ENCODE measurements at places on chromosomes 7 and 10.

DNA sequence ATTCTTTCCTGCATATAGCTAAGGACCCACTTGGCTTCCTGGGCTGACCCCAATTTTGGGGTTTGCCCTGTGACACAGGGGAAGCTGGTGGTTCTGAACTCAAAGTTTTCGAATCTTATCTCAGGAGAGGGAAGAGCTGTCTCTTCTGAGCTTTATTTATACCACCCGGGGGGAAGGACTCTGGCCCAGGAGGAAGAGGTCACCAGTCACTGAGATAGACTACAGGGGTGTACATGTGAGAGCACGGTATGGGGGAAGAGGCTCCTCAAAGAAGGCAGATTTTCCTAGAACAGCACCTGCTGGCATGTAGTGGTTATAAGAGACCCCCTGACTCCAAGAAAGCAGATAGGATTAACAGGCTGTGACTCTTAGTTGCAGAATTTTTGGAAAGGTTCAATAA, 101.8 kb upstream of the ELMO1 start:
- no peak for DNase-seq

- DNase-seq: no peak
Observed at GRCh38 chr7:25965405-25966123, 186.4 kb upstream of the NFE2L3 start.

- DNase-seq: peak; percentile 14
Observed at GRCh38 chr7:135710417-135711138, 17.4 kb downstream of the SLC13A4 start.

- DNase-seq: no peak
Observed at GRCh38 chr10:110460111-110460809, 37.4 kb upstream of the DUSP5 start.

GRCh38 chr7:30188811-30189210, 54.0 kb downstream of the MTURN start:
- DNase-seq: no peak

DNA sequence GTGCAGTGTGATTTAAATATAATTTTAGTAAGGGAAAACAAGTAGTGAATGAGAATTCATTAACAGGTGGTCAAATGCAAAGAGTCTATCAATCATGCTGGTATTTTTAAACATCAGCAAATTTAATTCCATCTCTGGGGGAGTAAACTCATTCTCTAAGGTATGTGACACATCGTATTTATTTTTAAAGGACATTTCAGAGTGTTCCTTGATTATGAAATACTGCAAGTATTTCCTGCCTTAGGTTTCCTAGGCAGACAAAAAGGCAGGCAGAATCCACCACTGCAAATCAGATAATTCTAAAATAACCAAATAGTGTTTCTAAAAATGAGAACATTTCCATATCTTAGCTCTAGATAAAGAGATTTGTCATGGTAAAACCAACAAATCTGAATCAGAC, 193.8 kb downstream of the LRRTM3 start:
- DNase-seq: no peak

DNA sequence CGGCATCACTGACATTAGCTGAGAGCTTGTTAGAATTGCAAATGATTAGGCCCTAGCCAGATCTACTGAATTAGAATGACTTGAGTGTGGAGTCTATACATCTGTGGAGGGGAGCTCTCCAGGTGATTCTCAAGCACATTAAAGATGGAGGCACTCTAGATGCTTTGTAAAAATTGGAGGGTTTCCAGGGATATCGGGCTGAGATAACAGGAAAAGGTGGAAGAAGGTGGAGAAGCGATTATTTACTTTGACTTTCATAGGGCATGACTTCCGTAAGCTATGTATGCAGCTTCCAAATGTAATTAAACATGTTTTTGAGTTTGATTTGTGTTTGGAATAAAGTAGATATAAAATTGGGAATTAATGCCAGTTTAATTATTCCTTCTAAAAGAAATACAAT, 235.0 kb upstream of the PTN start:
- DNase-seq: no peak

DNA sequence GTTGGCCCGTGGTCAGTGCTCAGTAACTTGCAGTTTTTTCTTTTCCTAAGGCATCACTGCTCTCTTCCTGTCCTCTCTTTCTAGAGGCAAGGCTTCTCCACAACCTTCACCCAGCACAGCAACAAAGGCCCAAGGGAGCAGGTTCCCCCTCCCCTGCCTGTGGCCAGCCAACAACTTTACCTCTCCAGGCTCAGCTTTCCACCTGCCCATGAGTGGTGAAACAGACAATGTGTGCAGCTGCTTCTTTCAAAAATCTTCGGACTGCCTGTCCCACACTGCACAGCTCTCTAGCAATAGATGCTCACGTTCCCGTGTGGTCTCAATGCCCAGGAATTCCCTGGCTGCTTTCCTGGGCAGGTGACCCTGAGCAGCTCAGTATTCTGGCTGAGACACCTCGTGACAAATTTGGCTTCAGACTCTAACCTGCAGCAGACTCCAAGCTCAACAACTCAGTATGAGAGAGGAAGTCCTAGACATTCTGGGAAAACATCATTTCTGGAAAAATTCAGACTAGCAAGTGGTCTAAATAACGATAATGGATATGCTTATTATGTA, 28.9 kb upstream of the TMEM72 start:
- no peak for DNase-seq

GRCh38 chr7:27410812-27411544, 168.4 kb downstream of the EVX1 start:
- no peak for DNase-seq

- peak; percentile 51 for DNase-seq
Observed at GRCh38 chr7:74656441-74656836, 1.1 kb upstream of the GTF2I start.

DNA sequence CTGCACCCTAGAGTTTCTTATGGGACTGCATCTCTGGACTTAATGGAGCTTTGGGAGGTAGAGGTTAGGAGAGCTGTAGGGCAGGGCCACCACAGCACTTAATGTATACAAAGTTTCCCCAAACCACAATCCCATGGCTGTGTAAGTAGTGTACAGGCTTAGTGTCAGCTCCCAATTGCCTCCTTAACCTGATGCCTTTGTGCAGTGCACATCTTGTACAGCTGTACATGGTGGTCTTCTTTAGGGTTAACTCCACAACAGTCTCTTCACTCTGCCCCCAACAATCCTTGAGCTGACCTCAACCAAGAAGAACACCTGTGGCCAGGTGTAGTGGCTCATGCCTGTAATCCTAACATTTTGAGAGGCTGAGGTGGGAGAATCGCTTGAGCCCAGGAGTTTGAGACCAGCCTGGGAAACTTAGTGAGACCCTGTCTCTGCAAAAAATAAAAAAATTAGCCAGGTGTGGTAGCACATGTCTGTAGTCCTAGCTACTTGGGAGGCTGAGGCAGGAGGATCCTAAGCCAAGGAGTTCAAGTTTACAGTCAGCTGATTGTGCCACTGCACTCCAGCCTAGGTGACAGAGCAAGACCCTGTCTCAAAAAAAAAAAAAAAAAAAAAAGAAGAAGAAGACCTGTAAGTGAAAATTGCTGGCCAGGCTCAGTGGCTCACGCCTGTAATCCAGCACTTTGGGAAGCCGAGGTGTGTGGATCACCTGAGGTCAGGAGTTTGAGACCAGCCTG, 6.8 kb downstream of the PLAU start:
- DNase-seq: no peak

DNA sequence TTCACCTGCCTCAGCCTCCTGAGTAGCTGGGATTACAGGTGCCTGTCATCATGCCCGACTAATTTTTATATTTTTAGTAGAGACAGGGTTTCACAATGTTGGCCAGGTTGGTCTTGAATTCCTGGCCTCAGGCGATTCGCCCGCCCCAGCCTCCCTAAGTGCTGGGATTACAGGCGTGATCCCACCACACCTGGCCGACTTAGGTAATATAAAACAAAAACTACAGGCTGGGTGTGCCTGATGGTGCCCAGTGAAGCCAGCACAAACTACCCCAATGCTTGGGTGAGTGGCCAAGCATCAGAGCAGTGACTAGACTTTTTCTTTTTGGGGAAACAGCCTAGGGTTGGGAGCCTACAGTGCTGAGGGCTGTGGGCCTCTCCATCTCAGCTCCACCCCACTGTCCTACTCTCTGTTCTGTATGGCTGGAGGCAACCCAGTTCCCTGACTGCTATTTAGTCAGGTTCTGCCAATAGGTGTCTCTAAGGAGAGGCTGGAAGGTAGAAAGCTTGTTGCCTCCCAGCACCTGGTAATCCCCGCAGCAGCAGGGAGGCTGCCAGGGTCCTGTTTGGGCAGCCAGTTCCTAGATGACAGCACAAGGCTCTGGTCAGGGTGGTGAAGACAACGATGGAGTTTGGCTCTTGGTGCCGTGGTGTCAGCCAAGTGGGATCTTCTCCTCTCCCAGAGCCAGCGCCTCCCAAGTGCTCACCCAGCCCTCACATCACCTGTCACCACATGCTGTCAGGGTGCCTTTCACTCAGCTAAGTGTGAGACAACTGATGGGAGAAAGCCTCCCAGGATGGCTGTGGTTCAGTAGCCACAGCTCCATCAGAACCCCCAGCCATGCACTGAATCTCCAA, 10.4 kb upstream of the NACAD start:
- DNase-seq: no peak

DNA sequence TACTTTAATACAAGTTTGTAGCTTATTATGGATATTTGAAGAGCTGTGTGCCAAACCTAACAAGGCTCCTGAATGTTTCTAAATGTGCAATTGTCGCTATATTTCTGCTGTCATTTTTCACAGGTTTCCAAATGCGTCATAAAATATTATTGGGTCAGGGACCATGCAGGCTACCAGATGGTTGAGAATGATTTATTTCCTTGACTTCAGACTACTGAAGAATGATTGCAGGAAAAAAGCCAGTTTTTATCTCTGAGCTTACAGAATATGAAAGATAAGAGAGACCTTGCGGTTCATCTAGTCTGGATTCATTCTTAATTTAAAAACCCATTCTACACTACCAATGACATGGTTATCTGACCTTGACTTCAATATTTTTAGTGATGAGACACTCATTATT, 55.2 kb downstream of the TSPAN12 start:
- no peak for DNase-seq

GRCh38 chr7:116439841-116440549, 59.5 kb upstream of the CAV2 start:
- no peak for DNase-seq

DNA sequence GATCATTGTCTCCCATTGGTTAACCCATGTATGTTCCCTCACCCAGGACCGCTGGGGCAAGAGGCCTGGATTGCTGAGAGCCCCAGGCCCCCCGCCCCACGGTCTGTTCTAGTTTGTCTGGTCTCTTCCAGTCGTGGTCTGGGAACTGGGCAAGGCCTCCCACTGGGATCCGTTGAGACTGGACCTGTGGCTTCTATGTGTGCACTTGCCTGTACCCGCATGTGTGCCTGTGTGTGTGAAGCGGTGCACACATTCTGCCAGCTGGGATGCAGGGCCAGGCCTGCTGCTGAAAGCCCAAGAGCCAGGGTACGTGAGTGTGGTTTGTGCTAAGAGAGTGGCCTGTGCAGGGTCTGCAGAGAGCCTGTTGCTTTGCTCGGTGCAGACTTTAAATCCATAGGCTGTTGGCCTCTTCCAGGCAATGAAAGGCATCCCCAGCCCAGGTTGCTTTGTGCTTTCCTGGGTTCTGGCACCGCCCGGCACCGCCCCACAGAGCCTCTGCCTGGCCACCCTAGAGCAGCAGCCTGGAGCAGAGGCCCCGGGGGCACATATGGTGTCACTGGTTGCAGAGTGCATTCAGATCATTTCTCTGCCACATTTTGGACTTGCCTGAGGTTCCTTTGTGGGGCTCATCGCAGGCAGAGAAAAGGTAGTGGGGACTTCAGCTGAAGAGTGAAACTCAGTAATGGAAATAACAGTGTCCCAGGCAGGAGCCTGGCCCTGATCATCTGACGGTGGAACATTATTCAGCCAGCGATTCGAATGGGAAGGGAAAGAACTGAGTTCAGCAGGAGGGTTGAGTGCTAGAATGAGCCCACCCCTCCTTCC, 215.5 kb downstream of the GLRX3 start:
- DNase-seq: no peak

- no peak for DNase-seq
Observed at GRCh38 chr7:27172823-27173510, 1.2 kb downstream of the HOXA10 start.

DNA sequence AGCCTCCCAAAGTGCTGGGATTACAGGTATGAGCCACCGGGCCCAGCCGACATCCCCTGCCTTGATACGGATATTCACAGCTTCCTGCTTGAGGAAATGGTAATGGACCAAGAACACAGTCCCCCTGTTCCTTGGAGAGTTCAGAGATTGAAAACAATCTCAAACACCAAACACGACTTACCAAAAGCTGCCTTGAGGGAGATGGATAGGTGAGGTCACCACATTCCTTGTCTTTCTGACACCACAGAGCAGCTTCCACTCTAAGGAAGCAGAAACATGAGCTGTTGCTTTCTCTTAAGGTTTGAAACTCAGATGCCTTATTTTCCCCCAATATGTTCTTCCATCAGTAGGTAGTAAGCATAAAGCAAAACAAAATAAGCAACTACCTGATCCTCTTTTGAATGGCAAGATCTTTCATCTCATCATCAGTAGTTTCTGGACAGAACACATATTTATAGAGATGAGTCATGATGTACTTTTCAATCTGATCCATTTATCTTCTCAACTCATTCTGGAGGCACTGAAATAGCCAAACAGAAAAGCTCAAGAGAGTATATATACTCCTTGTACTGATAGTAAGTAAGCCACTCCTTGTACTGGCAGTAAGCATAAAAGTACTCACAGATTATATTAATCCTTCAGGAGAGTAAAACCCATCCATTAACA, 199.1 kb upstream of the KCTD7 start:
- DNase-seq: no peak

DNA sequence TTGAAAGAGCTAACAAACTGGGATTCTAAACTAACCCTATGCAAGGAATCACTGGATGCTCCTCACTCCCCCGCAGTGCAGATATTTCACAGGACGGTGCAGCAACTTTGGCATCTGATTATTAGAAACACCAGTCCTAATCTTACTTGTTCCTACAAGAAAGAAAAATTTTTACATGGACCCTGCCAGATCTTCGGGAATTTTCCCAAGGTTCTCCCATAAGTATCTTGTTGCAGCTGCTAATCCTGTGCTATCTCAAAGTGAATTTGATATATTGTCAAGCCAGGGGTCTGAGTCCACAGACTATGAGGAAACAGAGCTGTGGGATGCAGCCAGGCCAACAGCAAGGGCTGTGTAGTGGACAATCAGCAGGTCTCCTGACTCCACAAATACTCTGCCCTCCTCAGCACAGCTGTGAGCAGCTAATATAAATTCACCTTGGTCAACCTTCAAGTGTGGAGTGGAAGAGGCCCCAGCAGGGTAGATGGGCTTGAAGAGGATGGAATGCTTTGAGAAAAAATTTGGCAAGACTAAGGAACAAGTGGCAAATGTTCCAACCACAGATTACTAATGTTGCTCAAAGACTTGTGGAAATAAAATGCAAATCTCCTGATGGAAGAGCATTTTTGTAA, 25.6 kb downstream of the VSTM4 start:
- DNase-seq: no peak
